ENCODE measurements at places on chromosomes 1 and 21. TPM values are rescaled to one million over a fixed set of nuclear protein-coding genes. Genes with fewer than 3 reads are reported as not detected.

DNA sequence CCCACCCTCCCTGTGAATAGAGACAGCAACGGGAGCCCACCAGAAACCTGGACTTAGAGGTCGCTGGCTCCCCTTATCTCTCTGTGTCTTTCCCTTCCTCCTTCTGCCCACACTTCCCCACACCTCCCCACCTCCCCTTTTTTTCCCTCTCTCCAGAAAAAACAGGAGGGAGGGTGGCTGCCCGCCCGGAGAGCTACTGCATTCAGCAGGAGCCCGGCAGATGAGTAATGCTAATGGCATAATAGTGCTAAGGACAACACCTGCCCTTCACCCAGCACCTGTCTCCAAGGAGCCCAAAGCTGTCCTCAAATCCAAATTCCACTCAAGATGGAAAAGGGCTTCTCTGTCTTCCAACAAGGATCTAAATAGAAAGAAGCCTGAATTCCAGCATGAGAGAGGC is 11.4 kb upstream of the PRELP start:
- peaks cover 35% of the 10 kb centered on the region for H3K4me1 ChIP-seq
- no peaks in the 10 kb centered on the region for H3K27me3 ChIP-seq
- no peak for DNase-seq
- no peak overlapping the region for H3K4me3 ChIP-seq
- no peaks in the 10 kb centered on the region for H3K36me3 ChIP-seq

DNA sequence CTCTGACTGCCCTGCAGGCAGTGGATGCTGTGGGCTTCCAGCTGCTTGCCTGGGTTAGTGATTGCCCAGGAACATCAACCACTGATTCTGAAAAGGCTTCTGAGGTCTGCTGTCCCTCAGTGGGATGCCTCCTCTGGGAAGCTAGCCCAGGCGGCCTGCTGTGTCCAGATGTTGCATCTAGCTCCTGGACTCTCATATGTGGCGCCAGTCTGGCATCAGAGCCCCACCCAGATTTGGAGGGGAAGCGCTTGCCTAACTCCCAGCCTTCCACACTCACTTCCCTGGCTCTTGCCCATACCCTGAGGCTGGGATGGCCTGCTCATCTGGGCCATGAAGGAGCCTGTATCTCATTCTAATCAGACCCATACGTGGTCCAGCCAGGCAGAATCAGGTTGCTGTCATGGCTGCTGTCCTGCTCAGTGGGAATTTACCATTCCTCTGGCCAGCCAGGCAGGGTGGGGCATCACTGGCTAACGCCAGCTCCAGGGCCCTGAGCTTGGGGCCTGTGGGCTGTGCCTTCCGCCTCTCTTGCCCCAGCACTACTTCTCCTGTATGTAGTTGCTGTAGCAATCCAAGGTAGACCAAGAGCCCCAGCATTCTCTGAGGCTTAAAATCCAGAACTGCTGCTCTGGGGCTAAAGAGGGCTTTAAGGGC is 4.1 kb downstream of the CSF1 start:
- DNase-seq: no peak
- H3K36me3 ChIP-seq: no peaks in the 10 kb centered on the region
- peaks cover 15% of the 10 kb centered on the region for H3K4me1 ChIP-seq
- no peak overlapping the region for H3K27ac ChIP-seq
- no peak overlapping the region for H3K4me3 ChIP-seq

DNA sequence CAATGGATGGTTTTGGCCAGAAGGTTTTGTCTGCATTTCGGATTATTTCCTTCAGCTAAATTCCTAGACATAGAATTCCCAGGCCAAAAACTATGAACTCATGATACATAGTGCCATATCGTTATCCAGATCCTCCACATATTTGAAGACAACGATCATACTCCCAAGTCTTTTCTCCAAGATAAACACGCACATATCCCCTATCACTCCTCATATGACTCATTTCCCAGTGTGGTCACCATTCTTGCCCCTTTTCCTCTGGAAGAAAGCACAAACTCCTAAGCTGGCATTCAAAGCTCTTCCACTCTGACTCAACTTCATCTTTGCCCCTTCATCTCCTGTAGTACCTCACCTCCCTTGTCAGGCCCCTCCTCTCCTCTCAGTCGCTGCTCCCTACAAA is 277.6 kb downstream of the PLPP3 start:
- no peak overlapping the region for H3K27ac ChIP-seq
- no peak for DNase-seq

DNA sequence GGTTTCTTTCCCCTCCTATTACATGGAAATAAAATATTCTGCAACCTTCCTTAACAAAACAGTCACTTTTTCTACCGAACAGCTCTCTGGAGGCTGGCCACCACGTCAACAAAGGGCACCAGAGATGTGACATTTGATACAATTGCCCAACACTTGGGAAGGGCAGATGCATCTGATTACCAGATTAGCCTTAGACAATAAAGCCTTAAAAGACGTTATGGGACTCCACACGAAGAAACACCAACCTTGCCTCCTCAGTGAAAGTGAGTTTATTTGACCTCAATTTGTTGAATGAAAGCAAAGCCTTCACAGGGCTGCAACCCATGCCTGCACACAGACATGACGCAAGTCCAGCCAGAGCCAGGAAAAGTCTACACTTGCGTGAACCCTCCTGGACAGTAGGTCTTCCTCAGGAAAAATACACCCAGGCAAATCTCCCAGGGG is 136.1 kb downstream of the TGFBR3 start:
- H3K27ac ChIP-seq: no peak overlapping the region
- no peak overlapping the region for H3K4me3 ChIP-seq
- no peaks in the 10 kb centered on the region for H3K27me3 ChIP-seq
- DNase-seq: no peak

- H3K36me3 ChIP-seq: no peaks in the 10 kb centered on the region
- H3K4me3 ChIP-seq: no peak overlapping the region
- no peak overlapping the region for H3K27ac ChIP-seq
- no peaks in the 10 kb centered on the region for H3K4me1 ChIP-seq
These were observed 40.2 kb upstream of the COL6A1 start for GRCh38 chr21:45941338-45941710.

- no peaks in the 10 kb centered on the region for H3K36me3 ChIP-seq
- peak overlapping the region; percentile 99 for H3K27ac ChIP-seq
- no peaks in the 10 kb centered on the region for H3K27me3 ChIP-seq
- DNase-seq: no peak
- H3K4me1 ChIP-seq: peaks cover 41% of the 10 kb centered on the region
These were observed 3.0 kb downstream of the FUBP1 start for GRCh38 chr1:77975907-77976306.

NBPF10 gene
- 13.4 TPM for total RNA-seq

DNA sequence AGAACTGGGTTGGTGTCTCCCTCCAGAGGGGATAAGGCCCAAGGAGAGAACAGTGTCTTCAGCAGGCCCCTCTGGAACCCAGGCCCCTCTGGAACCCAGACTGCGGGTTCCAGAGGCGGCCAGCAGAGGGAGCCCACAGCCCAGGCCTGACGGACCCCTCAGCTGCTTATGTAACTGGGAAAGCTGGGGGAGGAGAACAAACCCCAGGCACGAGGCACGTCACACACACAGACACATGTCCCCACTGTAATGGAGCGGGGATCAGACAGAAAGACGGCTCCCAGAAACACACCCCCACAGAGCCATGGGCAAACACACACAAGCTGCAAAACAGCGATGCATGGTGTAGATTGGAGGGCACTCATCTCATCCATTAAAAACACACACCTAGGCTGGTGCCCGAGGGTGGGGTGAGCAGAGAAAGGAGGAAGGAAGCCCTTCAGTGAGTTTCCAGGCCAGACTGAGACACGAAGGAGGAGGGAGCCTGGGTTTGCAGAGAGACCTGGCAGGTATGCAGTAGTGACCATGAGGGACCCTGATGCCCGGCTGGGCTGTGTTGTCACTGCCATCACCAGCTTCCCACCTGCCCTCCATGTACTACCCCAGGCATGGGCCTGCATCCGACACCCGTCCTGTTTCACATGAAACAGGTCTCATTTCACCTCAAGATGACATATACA is 2.8 kb upstream of the IGSF8 start:
- no peaks in the 10 kb centered on the region for H3K36me3 ChIP-seq
- H3K4me1 ChIP-seq: peaks cover 32% of the 10 kb centered on the region
- peak overlapping the region; percentile 17 for H3K27ac ChIP-seq
- peak; percentile 82 for DNase-seq
- no peak overlapping the region for H3K4me3 ChIP-seq

- H3K27me3 ChIP-seq: no peaks in the 10 kb centered on the region
- no peaks in the 10 kb centered on the region for H3K36me3 ChIP-seq
- peak within 1 kb of the TSS; percentile 93 for H3K4me3 ChIP-seq
- H3K27ac ChIP-seq: peak within 1 kb of the TSS; percentile 80
These were observed at the start of gene ZBTB7B for GRCh38 chr1:155002464-155003226. ZBTB7B (plus strand) TSS chr1:155002802; CDS start chr1:155014661, 11,859 bp downstream.

LRRC38 gene
- total RNA-seq: not detected

- H3K4me3 ChIP-seq: no peak overlapping the region
- no peaks in the 10 kb centered on the region for H3K4me1 ChIP-seq
- no peaks in the 10 kb centered on the region for H3K36me3 ChIP-seq
- no peaks in the 10 kb centered on the region for H3K27me3 ChIP-seq
- DNase-seq: no peak
These were observed 28.7 kb upstream of the CDC14A start for GRCh38 chr1:100323419-100324106.

PFKFB2 gene
- total RNA-seq: 18.2 TPM

KCNE1 gene
- total RNA-seq: 0.17 TPM

SLAMF9 gene
- total RNA-seq: not detected

B3GALT2 gene
- total RNA-seq: 0.07 TPM

SERPINC1 gene
- total RNA-seq: not detected

GRCh38 chr21:26107429-26107828 is 63.1 kb downstream of the APP start:
- H3K4me3 ChIP-seq: no peak overlapping the region
- H3K4me1 ChIP-seq: no peaks in the 10 kb centered on the region
- DNase-seq: no peak
- peaks cover 8% of the 10 kb centered on the region for H3K36me3 ChIP-seq

DNA sequence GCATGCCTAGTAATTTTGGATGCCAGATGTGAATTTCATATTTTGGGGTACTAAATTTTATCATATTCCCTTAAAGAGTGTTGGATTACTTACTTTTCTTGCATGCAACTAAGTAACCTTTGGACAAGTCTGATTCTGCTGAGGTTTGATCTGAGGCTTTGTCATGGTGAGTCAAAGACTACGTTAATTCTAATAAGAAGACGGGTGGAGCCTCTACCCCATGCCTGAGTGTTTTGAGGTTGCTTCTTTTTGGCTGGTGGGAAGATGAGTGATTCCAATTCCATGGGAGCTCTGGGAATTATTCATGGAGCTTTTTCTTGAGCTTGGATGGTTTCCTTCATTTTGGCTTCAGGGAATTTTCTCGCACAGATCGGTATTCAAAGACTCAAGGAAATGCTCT is 11.6 kb upstream of the PCP4 start:
- no peaks in the 10 kb centered on the region for H3K4me1 ChIP-seq
- no peaks in the 10 kb centered on the region for H3K27me3 ChIP-seq
- no peaks in the 10 kb centered on the region for H3K36me3 ChIP-seq
- DNase-seq: no peak

KLHDC9 gene
- 1.6 TPM for total RNA-seq

TNFAIP8L2 gene
- total RNA-seq: 17.6 TPM

- no peaks in the 10 kb centered on the region for H3K27me3 ChIP-seq
- no peak overlapping the region for H3K27ac ChIP-seq
- no peak for DNase-seq
- no peaks in the 10 kb centered on the region for H3K4me1 ChIP-seq
These were observed 28.9 kb upstream of the RUNX1 start for GRCh38 chr21:35077975-35078374.

DNA sequence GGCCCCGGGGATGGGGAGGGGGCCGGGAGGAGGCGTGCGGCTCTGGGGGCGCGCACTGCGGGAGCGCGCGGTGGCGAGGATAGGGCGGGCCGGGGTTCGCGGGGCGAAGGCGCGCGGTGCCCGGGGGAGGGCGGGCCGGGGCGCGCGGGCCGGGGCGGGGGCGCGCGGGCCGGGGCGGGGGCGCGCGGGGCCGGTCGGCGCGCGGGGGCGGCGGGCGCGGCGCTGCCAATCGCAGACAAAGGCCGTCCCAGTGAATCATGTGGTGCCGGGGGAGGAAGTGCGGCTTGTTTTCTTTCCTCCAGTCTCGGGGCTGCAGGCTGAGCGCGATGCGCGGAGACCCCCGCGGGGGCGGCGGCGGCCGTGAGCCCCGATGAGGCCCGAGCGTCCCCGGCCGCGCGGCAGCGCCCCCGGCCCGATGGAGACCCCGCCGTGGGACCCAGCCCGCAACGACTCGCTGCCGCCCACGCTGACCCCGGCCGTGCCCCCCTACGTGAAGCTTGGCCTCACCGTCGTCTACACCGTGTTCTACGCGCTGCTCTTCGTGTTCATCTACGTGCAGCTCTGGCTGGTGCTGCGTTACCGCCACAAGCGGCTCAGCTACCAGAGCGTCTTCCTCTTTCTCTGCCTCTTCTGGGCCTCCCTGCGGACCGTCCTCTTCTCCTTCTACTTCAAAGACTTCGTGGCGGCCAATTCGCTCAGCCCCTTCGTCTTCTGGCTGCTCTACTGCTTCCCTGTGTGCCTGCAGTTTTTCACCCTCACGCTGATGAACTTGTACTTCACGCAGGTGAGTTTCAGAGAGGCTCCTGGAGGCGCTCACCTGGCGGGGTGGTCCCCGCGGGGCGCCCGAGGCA is at the start of gene GPR137B:
TSS of gene GPR137B (plus strand) at position 287 of the 851 bp plus-strand sequence. CDS start at position 371, 84 bp downstream.
- H3K4me3 ChIP-seq: peak within 1 kb of the TSS; percentile 62
- H3K4me1 ChIP-seq: peaks cover 32% of the 10 kb centered on the region
- H3K36me3 ChIP-seq: no peaks in the 10 kb centered on the region
- DNase-seq: peak; percentile 74

KRTAP7-1 gene
- total RNA-seq: not detected

TSSK3 gene
- 11.6 TPM for total RNA-seq

- no peaks in the 10 kb centered on the region for H3K27me3 ChIP-seq
- peak within 1 kb of the TSS; percentile 97 for H3K27ac ChIP-seq
- H3K36me3 ChIP-seq: no peaks in the 10 kb centered on the region
- H3K4me1 ChIP-seq: peaks cover 27% of the 10 kb centered on the region
- peak within 1 kb of the TSS; percentile 92 for H3K4me3 ChIP-seq
These were observed at the start of gene COX20 for GRCh38 chr1:244835276-244836134. COX20 (plus strand) TSS chr1:244835658; CDS start chr1:244835715, 57 bp downstream.

DNA sequence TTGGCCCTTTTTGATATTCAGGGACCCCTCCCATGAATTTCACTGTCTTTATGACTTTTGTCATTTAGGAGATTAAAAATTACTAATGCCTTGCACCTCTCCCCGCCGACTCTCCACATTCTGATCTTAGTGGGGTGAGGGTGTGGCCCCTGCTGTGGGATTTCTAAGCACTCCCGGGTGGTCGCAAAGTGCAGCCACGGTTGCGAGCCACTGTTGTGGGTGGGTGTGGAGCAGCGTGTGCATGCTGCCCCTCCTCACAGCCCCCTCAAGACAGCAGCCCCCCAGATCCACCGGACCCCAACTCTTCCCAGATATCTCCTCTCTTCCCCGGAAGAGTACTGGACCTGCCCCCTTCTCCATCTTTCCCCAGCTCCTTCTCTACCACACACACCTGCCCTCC is 66.6 kb upstream of the EFHD2 start:
- H3K27me3 ChIP-seq: peaks cover 4% of the 10 kb centered on the region
- H3K36me3 ChIP-seq: no peaks in the 10 kb centered on the region
- no peak overlapping the region for H3K27ac ChIP-seq

DNA sequence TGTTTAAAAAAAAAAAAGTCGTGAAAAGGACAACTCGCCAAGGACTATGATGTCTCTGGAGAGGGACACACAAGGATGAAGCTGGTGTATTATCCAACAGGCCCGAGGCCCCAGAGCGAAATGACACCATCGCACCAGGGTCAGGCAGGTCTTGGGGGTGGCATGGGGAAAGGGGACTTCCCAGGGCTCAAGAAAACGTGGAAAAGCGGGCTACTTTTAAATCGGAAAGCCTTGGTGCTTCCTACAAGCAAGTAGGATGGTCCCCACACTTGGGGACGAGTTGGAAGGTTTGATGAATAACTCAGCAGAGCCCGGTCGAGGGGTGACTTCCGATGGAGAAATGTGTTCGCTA is 505 bp upstream of the GNPAT start:
- H3K27me3 ChIP-seq: no peaks in the 10 kb centered on the region
- H3K36me3 ChIP-seq: peaks cover 4% of the 10 kb centered on the region
- no peak for DNase-seq
- peak overlapping the region; percentile 88 for H3K4me3 ChIP-seq
- peak overlapping the region; percentile 87 for H3K27ac ChIP-seq

OR14K1 gene
- total RNA-seq: not detected
